Dermis blood vessel endothelial cell (primary cell): ENCODE measurements at places on chromosomes 13 and 19.

GRCh38 chr13:78786459-78786858 lies 127.5 kb upstream of the OBI1 start:
- DNase-seq: no peak

GRCh38 chr19:14412324-14412995 lies 6.7 kb downstream of the DDX39A start:
- DNase-seq: no peak

- DNase-seq: no peak
Measured at GRCh38 chr13:112857914-112858490, 111.0 kb upstream of the MCF2L start.

- no peak for DNase-seq
Measured at GRCh38 chr13:96836733-96837132, 157.5 kb downstream of the OXGR1 start.

GRCh38 chr13:35791184-35791851 lies 314.8 kb upstream of the MAB21L1 start:
- DNase-seq: no peak
